ENCODE measurements at places on chromosomes 6 and 20.

DNA sequence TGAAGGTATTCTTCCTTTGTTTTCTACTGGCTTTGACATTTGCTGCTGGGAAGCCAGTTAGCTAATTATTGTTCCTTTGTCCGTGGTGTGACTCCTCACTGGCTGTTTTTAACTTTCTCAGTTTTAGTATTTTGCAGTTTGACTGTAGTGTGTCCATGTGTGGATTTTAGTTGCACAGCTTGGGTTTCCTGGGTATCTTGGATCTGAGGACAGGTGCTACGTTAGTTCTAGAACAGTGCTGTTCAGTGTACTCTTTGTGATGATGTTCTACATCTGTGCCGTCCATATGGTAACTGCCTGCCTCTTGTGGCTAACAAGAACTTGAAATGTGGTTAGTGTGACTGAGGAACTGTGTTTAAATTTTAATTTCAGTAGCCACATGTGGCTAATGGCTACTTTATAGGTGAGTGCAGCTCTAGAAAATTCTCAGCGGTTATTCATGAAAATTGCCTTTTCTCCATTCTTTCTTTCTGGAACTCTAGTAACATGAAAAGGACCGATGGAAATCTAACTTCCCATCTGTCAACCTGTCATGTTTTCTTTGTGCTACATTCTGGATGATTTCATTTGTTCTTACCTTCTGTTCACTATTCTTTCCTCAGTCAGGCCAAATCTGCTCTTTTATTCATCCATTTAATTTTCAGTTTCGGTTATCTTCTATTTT, 7.4 kb downstream of the SNX9 start:
- DNase-seq, result peak; percentile 43

GRCh38 chr20:61311656-61312387, 59.8 kb downstream of the CDH4 start:
- DNase-seq, result no peak

DNA sequence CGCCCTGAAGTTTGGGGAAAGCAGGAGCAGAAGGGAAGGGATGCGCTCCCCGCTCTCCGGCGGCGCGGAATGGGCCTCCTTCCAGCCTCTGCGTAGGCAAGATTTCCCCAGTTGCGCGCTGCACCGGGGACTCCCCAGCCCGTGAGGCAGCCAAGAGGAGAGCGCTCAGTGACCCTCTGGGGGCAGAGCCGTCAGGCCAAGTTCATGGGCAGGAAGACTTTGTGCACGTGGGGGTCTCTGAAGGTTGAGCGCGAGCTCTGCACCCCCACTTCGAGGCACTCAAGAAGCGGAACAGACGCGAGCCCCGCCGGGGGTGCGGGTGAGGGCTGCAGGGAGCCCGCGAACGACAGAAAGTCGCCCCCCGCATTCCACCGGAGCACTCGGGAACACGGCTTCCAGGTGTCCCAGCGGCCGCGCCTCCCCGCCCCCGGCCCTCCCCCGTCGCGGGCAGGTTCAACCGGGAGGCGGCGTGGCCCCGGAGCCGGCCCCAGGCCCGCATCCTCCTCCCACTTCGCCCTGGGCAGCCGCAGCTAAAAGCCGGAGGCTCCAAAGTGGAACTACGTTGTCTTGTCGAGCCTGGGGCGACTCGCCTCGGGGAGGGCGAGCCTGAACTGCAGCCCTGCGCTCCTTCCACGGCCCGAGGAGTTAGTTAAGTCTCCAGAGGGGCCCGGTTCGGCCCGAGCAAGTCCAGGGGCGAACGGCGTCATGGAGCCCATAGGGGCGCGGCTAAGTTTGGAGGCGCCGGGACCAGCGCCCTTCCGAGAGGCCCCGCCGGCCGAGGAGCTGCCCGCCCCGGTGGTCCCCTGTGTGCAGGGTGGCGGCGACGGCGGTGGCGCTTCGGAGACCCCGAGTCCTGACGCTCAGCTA, at the start of gene PPP1R3G:
Gene PPP1R3G (plus strand): TSS at position 561 of the 867 bp plus-strand sequence. CDS start 145 bp downstream, at position 706.
- no peak for DNase-seq

DNA sequence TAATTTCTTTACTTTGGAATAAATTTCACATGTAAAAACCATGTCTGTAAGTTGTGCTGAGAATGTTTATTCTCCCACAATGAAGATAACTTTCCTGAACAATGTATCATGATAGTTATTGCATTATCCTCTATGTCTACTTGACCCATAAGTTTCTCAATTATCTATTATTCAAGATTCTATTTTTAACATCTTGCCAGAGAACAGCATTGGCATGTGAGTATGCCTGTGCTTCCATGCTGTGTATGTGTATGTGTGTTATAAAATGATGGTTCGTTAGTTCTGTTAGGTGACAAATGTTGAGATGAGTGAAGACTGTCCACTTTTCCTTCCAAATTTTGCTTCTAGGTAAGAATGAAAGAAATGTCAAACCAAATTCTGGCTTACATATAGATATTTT, 111.9 kb downstream of the EYA4 start:
- DNase-seq, result no peak

DNA sequence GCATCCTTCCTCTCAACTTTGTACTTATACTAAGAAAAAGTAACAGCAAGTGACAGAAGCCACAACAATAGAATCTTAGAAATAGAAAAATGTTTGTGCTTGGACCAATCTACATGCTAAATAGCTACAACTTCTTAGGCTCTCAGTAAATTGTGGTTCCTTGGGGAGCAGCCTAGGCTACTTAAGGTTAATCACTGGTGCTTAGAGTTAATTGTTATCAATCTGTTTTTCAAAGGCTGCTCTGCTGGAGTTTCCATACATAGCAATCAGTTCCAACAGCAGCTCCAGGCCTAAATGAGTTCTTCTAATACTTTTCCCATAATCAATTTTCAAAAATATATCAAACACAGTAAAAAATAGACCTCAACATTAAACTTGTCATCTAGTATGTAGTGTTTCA, 571.4 kb downstream of the EPHA7 start:
- no peak for DNase-seq

DNA sequence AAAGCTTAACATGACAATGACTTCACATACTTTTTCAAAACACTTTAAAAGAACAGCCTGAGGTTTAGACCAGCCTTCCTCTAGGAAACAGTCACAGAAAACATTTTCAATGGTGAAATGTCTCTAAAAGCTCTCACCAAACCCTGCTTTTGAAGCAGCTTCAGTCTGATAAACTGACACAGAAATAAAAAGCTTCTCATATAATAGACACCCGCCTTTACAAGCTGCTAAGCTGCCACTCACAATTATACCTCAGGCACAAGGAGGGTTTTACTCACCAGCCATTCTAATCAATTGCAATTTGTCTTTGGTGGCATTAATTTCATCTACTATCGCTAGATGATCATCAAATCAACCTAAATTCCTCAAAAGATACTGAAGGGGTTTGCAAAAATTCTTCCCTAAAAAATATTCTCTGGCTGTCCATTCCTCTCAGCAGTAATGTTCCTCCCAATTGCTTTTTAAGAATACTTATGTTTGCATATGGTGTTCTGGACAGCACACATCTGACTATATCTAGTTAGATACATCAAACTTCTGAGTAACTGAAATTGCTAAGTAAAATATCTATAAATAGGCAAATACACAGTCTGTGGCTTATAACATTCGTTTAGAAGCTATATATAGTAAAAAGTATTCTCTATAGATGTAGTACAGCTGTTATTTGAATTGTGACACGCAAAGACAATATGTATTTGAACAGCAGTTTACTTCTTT, 29.4 kb downstream of the KIF13A start:
- no peak for DNase-seq

DNA sequence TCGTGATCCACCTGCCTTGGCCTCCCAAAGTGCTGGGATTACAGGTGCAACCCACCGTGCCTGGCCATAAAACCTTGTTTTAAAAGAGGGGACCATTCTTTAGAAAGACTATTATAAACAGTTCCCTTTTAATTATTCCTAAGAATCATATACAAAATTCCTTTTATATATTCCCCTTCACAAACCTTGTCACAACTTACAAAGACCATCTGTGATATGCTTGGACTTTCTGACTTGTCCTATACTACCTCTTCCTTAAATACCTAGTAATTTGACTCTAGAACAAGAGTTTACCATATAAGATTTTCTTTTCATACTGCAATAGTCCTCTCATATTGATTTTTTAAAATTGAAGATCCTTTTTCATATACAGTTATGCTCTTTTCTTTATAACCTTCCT, 135.8 kb upstream of the PRSS16 start:
- DNase-seq, result no peak

GRCh38 chr6:130906736-130907381, 79.7 kb downstream of the SMLR1 start:
- DNase-seq, result no peak

DNA sequence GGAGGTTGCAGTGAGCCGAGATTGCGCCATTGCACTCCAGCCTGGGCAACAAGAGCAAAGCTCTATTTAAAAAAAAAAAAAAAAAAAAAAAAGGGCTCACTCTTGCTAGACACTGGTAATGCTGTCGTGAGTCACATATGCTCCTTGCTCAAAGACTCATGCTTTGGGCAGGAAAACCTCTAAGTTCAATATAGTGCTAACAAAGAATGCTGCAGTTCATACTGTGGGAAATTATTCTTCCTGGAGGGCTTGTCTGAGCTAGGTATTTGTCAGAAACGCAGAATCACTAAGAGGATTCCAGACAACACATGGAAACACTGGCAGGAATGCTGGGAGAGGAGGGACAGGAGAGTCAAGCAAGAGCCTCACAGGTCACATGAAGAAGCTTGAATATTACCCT, 2.3 kb upstream of the LYRM2 start:
- DNase-seq, result no peak

GRCh38 chr6:26284537-26285142, 80.4 kb upstream of the BTN3A2 start:
- peak; percentile 76 for DNase-seq

- peak; percentile 84 for DNase-seq
Observed at GRCh38 chr6:166275714-166276166, 32.5 kb downstream of the PRR18 start.

GRCh38 chr6:5096482-5096881, 11.3 kb downstream of the PPP1R3G start:
- DNase-seq, result no peak

DNA sequence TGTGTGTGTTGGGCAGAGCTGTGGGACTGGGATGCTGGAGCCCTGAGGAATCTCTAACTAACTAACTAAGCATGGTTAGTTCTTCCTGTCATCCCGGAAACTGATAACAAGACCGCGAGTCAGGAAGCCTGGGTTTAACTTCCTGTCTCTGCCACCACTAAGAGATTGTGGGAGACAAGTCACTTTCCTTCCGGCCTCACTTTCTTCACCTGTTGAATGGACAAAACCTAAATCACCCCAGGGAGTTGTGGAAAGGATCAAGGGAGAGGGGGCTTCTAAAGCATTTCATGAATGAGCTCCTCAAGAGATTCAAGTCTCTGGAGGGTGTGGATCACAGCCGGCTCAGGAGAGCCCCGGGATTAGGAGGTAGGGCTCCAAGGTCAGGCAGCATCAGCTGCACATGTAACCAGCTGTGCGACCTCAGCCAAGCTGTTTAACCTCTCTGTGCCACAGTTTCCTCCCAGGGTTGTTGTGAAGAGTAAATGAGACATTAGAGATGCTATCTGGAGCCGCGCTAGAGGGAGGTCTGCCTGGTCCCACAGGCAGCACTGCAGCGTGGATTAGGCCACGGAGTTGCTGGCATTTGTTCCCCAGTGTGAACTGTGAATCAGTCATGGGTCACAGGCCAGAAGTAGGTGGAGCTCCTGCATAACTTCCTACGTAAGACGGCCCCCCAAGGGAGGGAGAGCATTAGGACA, 105.1 kb downstream of the TOX2 start:
- peak; percentile 87 for DNase-seq

- no peak for DNase-seq
Observed at GRCh38 chr6:107770541-107770940, 53.6 kb downstream of the SCML4 start.

GRCh38 chr6:39322306-39322850, at the start of gene KCNK16:
KCNK16 (minus strand) TSS chr6:39322702; CDS start chr6:39322540, 162 bp downstream.
- no peak for DNase-seq

DNA sequence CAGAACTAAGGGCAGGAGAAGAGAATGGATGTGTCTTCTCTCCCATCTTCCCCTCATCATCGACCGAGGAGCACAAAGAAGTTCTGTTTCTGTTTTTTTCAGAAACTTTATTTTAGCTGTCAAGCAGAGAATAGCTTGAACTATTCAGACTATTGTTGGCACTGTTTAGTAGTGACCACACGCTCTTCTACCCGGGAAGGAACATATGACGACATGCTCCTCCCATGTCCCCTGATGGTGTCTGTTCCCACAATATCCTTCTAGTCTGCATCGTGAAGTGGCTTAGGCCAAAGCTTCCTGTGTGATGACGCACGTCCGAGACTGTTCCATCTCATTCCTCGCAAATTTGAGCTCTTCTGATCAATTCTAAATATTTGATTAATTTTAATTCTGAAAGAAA, 27.2 kb upstream of the KIF25 start:
- DNase-seq, result no peak

- DNase-seq, result no peak
Observed at GRCh38 chr6:7809346-7809745, 83.4 kb downstream of the BMP6 start.

DNA sequence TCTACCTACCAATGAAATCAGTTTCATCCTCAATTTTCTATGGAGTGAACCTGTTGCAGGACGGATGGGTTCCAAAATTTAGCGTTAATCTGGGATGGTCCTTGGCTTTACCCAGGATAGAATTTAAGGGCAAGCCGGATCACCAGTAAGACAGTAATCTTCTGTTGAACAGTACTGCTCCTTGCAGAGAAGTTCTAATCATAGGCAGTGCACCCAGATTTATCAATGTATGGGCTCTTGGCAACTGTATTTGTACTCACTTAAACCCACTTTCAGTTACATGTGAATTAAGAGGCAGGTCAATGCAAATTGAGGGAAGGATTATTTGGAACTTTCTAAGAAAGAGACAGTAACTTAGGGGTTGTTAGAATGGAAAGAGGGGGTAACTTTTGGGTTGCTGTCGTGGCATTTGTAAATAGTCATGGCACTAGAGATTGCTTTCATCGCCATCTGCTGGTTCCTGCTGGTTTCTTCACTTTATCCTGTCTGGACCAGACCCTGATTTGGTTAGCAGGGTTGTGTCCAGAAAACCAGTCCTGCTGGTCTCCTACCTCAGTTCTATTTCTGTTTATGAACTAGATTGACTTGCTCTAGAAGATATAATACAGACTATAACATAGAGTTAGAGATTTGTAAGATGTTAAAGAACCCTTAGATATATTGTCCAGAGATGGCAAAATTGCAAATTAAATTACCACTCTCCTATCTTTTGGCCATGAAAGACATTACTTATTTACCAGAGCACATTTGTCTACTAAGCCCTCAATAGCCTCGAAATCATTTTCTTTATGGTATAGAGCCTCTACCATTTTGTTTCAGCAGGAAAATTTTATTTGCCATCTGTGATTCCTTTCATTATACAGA, 646.3 kb downstream of the UTRN start:
- peak; percentile 47 for DNase-seq

DNA sequence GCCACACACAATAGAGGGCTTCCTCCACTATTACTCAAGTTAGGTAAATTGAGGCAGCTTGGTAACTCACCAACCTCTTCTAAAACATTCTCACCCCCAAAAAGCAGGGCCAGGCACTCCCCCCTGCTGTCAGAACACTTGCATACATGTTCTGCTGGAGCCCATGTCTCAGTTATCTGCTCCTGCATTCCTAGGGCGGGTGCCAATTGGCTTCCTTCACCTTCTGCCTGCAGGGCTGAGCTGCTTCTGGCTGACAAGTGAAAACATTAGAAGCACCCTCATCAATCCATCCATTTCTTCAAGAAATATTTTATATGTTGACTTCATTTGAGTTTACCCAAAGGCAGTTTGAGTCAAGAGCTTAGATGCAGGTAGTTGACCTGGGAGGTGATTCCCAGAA, 4.5 kb upstream of the ENTPD6 start:
- no peak for DNase-seq

GRCh38 chr6:29757282-29757681, 34.0 kb downstream of the HLA-F start:
- no peak for DNase-seq

- no peak for DNase-seq
Observed at GRCh38 chr6:12393100-12393499, 102.9 kb downstream of the EDN1 start.

All from DND-41 (cell line).